Brain microvascular endothelial cell (primary cell): ENCODE measurements at places on chromosomes 1 and 21.
A peak's percentile ranks its signal among the peaks of the same experiment; 100 is the strongest.

DNA sequence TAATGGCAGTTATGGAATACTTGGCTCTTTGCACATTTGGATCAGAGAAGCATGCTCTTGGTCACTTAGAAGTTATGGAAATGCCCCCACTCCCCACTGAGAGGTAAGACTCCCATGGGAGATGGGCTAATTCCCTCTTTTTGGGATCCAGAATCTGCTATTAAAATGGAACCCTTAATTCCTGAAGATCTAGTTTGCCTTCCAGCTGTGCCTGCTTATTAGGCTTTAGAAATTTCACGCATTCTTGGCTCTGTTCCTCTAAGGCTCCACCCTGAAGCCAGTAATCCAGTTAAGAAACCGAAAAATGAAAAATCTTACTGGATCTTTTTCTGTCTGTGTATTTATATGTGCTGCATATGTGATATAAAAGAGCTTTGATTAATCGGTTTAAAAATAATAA, 76.7 kb downstream of the USH2A start:
- no peak for DNase-seq

- no peak for DNase-seq
Measured at GRCh38 chr1:54543729-54544496, 4.1 kb upstream of the ACOT11 start.

GRCh38 chr1:169102567-169102966, 3.9 kb upstream of the ATP1B1 start:
- DNase-seq, result peak; percentile 75

- DNase-seq, result no peak
Measured at GRCh38 chr1:189659731-189660130, 817.9 kb downstream of the BRINP3 start.

DNA sequence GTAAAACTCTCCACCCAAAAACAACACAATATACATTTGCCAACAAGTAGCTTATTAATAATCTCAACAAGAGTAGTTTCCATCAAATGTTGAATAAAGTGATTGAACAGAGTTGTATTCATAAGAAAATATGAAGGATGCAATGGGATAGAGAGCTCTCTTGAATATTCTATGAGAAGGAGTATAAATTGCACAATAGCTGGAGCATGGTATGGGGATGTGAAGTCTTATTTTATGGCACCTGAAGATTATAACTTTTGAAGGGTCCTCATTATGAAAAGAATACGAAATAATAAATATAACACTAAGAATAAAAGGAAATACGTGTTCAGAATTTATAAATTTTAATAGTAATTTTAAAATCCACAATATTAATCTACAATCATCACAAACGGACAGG, 1415.1 kb downstream of the KCNT2 start:
- no peak for DNase-seq

DNA sequence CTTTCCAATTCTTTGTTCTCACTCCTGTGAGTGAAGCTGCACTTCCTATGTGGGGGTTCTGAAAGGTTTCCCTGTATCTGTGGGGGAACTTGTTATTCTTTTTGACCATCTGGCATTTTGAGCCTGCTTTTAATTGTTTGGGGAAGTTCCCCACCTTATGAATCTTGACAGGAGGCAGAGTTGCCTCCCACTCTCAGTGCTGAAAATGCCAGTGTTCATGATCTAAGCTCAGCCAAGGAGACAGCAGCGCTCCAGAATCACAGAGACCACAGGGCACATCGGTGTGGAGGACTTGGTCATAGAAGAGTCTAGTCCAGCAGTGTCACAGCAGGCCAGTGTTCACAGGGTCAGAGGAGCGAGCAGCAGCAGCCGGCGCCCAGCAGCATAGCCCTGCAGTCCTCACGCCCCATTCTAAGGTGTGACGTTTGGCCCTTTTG, 63.8 kb upstream of the PRDX6 start:
- DNase-seq, result no peak

DNA sequence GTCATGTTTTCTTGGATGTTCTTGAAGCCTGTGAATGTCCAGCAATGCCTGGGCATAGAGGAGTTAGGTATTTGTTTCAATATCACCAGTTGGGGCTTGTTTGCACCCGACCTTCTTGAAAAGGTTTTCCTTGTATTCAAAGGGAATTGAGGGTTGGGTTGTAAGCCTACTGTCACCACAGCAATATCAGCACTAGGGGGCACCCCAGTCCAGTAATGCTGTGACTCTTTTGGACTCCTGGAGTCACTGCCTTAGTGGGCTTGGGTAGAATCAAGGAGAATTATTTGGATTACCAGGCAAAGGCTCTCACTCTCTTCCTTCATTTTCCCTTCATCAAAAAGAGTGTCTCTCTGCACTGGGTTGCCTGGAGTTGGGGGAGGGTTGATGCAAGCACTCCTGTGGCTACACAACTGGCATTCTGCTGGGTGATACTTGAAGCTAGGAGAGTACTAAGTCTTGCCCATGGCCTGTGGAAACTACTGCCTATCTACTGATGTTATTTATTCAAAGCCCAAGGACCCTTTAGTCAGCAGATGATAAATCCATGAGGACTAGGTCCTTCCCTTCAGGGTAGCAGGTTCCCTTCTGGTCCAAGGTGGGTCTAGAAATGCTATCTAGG, 34.5 kb downstream of the OR10R2 start:
- DNase-seq, result peak; percentile 21

- peak; percentile 24 for DNase-seq
Measured at GRCh38 chr21:45041351-45041805, 33.0 kb upstream of the ADARB1 start.

GRCh38 chr1:99005537-99005942, 879 bp upstream of the PLPPR5 start:
- DNase-seq, result peak; percentile 7

GRCh38 chr1:194786027-194786426, 1599.6 kb upstream of the B3GALT2 start:
- DNase-seq, result no peak

GRCh38 chr1:209815931-209816341, 10.0 kb upstream of the IRF6 start:
- DNase-seq, result no peak

- no peak for DNase-seq
Measured at GRCh38 chr1:116567790-116568661, 2.8 kb downstream of the CD58 start.

- DNase-seq, result peak; percentile 66
Measured at GRCh38 chr1:22406722-22407495, 44.7 kb upstream of the ZBTB40 start.

- peak; percentile 2 for DNase-seq
Measured at GRCh38 chr1:240074422-240074821, 17.3 kb upstream of the FMN2 start.

- peak; percentile 29 for DNase-seq
Measured at GRCh38 chr1:207389728-207390464, 64.2 kb upstream of the CR2 start.

DNA sequence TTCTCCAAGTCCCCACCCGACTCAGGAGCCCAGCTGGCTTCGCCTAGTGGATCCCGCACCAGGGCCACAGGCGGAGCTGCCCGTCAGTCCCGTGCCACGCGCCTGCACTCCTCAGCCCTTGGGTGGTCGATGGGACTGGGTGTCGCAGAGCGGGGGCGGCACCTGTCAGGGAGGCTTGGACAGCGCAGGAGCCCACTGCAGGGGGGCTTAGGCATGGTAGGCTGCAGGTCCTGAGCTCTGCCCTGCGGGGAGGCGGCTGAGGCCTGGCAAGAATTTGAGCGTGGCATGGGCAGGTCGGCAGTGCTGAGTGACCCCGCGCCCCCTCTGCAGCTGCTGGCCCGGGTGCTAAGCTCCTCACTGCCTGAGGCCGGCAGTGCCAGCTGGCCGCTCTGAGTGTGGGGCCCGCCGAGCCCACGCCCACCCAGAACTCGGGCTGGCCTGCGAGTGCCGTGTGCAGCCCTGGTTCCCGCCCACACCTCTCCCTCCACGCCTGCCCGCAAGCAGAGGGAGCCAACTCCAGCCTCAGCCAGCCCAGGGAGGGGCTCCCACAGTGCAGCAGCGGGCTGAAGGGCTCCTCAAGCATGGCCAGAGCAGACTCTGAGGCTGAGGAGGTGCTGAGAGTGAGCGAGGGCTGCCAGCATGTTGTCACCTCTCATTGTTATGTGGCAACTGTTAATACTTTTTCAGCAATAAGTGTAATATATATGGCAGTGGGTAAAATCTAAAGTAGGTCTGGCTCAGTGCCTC, 548.4 kb upstream of the BRINP3 start:
- no peak for DNase-seq
